ENCODE measurements at places on chromosomes 16 and 17.

GRCh38 chr17:77140878-77141767 lies at the start of gene SEC14L1:
SEC14L1 (plus strand) TSS chr17:77140969; CDS start chr17:77143597, 2,628 bp downstream.
- DNase-seq: peak; percentile 35

GRCh38 chr16:65727534-65728137 lies 605.8 kb upstream of the CDH11 start:
- no peak for DNase-seq

- DNase-seq: peak; percentile 85
These were observed 22.7 kb downstream of the NXN start for GRCh38 chr17:956905-957304.

- no peak for DNase-seq
These were observed 29.7 kb upstream of the IRX3 start for GRCh38 chr16:54316095-54316889.

- DNase-seq: no peak
These were observed 7.1 kb upstream of the CHD3 start for GRCh38 chr17:7881276-7882054.

GRCh38 chr17:7426203-7426863 lies 917 bp downstream of the SPEM2 start:
- DNase-seq: no peak

- DNase-seq: no peak
These were observed 149.5 kb downstream of the KCNJ18 start for GRCh38 chr17:21841839-21842238.

- DNase-seq: no peak
These were observed 4.5 kb downstream of the NBR1 start for GRCh38 chr17:43175213-43176118.

GRCh38 chr16:80836202-80836601 lies 31.8 kb upstream of the CDYL2 start:
- DNase-seq: no peak

GRCh38 chr17:3990386-3991127 lies 26.3 kb upstream of the ATP2A3 start:
- DNase-seq: no peak

- no peak for DNase-seq
These were observed 1387.9 kb downstream of the CDH8 start for GRCh38 chr16:60648290-60648689.
